ENCODE measurements at places on chromosomes 2 and 18.

DNA sequence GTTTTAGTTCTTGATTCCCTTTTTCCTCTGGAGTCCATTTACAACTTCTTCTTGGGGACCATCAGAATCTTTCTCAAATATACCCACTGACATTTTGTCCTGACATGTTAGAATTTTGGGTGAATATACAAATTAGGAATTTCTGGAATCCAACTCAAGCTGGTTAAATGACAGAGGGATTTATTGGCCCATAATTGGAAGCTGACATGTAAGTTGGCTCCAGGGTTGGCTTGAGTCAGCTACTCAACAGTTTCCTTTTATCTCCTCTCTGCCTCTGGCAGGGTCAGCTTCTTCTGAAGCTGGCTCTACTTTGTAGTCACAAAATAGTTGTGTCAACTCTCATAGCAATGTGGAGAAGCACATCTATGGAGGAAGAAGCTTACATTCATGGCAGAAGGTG, 36.6 kb upstream of the PPP1R1C start:
- DNase-seq, result no peak

DNA sequence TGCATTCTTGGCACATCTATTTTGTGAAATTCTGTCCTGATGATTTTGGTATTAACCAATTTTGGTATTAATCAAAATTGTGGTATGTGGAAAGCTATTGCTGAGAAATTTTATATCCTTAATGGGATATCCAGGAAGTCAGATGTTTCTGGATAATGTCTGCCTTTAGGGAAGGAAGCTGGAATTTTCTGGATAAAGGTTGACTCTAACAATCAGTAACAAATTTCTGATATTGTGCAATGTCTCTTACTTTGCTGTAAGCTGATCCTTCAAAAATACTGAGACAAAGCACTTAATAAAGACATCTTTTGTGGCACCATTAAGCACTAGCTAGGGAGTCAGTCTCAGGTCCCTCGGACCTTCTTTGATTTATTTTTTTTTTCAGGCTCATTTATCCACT, 100.8 kb upstream of the UGP2 start:
- no peak for DNase-seq

- no peak for DNase-seq
These were observed 1551.7 kb upstream of the SLC39A10 start for GRCh38 chr2:194105358-194105757.

- DNase-seq, result peak; percentile 84
These were observed 42.0 kb downstream of the TTR start for GRCh38 chr18:31633392-31634330.

- DNase-seq, result no peak
These were observed 352.8 kb upstream of the LRP1B start for GRCh38 chr2:142483653-142484052.

DNA sequence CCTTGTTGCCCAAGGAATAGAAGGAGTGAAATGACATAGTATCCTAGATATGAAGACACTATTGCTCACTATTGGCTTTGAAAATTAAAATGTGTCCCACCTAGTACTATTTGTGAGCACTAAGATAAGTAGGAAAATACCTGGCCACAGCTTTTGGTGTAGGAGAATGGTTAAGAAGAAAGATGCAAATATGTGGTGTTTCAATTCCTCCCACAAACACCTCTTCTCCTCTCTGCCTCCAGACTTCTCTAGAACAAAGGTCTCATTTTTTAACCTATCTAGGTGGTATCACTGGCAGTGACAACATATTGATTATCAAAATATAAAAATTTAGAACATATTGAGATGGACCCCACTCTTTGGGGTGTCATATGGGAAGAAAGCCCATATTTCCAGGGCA, 929.9 kb upstream of the FANCL start:
- no peak for DNase-seq

GRCh38 chr18:3541549-3542386, 91.8 kb downstream of the TGIF1 start:
- DNase-seq, result no peak

DNA sequence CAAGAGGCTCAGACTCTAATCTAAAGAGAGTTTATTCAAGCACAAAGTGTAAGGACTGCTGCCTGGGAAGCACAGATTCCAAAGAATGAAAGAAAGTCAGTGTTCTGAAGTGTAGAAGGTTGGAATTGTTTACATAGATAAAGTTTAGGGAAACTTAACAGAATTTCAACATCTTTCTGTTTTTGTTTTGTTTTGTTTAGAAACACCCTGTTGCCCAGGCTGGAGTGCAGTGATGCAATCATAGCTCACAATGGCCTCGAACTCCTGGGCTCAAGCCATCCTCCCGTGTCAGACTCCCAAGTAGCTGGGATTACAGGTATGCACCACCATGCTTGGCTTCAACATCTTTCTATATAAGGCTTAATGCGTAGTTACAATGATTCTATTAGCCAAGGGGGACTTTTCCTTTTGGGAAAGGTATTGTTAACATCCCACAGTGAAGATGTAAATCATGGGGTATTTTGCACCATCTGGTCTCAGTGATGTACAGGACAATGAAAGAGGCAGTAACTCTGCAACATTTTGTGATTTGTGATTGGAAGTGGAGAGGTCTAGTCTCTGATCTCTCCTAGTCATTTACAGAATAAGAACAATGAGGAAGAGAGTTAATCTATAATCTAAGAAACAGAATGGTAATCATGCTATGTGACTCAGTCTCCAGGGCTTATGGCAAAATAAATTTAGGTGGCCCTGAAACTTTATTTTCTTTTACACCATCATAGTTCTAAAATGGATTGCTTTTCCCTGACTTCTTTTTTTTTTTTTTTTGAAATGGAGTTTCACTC, 45.6 kb upstream of the MSH6 start:
- no peak for DNase-seq

DNA sequence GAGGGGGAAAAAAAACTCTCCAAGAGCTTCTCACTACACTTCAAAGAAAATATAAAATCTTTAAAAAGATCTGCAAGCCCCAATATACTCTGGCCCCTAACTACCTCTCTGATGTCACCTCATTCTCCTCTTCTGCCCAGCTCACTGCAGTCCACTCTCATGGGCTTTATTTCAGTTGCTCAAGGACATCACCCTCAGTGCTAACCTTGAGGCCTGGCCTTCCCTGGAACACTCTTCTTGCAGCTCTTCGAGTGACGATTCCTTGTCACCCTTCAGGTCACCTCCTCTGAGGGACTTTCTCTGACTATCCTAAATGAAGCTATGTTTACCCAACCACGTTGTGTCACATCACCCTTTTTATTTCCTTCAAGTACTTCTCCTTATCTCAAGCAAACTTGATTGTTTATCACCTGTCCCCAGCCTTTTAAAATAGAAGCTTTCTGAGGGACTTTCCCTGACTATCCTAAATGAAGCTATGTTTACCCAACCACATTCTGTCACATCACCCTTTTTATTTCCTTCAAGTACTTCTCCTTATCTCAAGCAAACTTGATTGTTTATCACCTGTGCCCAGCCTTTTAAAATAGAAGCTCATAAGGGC, 10.4 kb downstream of the RTTN start:
- DNase-seq, result peak; percentile 14

DNA sequence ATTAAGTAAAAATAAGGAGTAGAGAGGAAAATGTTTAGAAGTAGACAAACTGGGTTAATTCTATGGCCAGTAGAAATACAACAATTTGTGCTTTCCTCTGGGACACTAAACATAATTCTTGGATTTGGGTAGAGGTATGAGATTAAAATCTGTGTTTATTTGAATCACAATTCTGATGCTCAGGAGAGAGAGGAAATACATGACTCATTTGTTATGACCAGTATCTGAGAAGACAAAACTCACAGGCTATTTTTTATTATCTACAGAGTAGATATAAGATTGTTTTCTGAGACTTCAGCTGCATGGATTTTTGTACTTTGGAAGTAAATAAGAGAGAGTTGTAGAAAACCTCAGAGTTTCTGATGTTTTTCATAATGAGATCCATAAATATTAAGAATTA, 315.7 kb upstream of the CWC22 start:
- no peak for DNase-seq

- DNase-seq, result no peak
These were observed 2.1 kb downstream of the GCG start for GRCh38 chr2:162149940-162150339.

GRCh38 chr2:101569886-101570520, 95.1 kb upstream of the RFX8 start:
- no peak for DNase-seq

GRCh38 chr2:41711736-41712135, 336.1 kb upstream of the PKDCC start:
- no peak for DNase-seq

GRCh38 chr2:204313256-204313655, 232.0 kb upstream of the PARD3B start:
- DNase-seq, result no peak

DNA sequence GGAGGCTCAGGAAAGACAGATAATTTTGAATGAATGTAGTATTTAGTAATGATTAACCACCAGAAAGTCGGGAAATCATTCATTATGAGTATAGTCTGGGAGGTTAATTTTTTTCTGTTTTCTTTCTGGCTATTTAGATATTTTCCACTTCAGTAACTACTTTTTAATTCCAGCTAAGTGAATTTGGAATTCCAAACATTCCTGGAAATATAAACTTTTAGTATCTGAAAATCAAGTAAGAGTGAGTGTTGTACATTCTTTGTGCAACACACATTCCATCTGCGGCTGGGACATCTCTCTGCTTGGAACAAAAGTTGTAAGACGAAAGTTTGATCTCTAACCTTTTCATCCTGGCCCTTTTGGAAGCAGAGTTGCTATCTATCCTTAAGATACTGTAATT, 275.7 kb upstream of the SPRED2 start:
- no peak for DNase-seq

DNA sequence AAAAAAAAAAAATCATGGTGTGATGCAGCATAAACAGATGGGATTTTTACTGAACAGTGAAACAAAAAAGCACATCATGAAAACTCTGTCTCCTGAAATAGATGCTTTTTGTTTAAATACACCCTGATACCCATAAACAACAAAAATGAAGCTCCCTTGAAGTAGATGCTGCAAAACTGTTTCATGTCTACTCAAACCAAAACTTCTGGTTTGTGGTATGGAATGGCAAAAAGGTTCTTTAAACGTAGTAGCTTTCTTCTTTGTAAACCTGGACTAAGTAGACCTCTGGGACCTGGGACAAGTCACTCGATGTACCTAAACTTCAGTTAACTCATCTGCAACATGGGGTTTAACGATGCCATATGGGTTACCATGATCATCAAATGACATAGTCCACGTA, 64.4 kb upstream of the RAPH1 start:
- DNase-seq, result no peak

DNA sequence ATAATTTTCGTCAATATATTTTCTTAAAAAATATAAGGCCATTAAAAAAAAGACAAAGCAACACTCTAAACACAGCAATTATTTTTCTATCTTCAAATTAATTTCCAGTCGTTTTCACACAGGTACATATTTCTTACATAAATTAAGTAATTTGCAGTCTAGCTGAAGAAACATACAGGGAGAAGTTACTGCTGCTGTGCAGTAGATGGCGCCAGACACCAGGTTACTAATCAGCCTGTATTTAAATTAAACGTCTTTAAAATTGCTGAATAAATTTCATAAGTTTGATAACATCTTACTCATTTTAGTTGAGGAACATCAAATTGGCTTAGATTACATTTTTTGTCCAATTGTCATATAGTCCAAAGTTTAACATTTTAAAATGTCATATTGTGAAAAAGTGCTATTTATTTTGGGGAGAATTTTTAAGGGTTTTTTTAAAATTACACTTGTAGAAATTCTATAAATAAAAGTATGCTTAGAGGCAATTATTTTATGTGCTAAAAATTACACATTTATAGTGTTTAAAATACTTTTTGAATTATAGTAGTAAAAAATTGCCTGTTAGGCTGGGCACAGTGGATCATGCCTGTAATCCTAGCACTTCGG, 88.4 kb downstream of the PMAIP1 start:
- DNase-seq, result peak; percentile 84

DNA sequence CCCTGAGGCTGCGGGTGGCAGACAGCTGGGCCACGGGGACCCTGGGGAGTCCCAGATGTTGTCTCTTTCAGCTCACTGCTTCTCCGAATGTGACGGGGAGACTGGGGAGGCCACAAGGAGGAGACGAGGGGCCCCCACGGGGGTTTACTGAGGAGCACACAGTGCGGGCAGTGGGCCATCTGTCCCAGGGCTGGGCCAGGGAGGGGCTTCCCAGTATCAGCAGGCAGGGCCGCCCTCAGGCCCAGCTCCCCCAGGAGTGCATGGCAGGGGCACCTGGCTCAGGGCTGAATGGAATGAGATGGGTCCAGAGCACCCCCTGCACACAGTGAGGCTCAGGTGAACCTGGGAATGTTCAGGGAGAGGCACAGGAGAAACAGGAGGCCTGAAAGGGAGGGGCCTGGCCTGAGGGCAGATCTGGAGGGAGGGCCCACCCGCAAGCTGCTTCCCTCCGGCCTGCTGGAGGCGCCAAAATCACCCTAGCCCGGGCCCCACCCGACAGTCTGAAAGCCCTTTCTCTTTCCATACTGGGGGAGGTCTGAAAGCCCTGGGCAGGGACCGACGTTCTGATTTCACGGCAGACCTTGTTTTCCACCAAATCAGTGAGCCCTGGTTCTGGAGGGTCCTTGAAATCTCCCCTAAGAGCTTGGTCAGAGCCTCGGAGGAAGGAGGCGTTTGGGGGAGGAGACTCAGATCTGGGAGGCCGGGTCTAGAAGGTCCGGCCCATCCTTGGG, 35.5 kb upstream of the PTMA start:
- no peak for DNase-seq

GRCh38 chr2:151157000-151157735, 104.5 kb downstream of the RBM43 start:
- DNase-seq, result no peak

DNA sequence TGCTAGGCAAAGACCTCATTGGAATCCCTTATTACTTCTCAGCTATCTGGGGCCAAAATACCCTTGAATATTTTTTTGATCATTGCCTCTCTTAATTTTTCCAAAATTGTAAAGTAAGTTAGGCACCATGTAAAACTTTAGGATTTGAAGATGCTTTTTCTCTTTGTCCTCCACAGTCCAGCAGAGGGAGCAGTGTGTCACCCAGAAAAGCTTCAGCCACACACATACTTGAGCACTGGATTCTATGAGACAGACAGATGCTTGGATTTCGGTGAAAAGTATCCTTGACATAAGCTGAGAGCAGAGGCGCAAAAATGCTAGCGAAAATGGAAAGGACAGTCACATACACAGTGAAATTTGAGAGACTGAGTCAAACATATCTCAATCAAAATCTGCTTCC, 74.7 kb upstream of the KCNJ3 start:
- DNase-seq, result peak; percentile 75

- no peak for DNase-seq
These were observed 9.4 kb upstream of the MOB1A start for GRCh38 chr2:74188018-74188601.

Measured in common myeloid progenitor, CD34-positive (primary cell).